ENCODE measurements at places on chromosomes 1 and 21.

- DNase-seq: no peak
Measured at GRCh38 chr1:25754470-25755181, 45.4 kb upstream of the SELENON start.

- no peak for DNase-seq
Measured at GRCh38 chr1:29254346-29254745, 18.0 kb downstream of the PTPRU start.

DNA sequence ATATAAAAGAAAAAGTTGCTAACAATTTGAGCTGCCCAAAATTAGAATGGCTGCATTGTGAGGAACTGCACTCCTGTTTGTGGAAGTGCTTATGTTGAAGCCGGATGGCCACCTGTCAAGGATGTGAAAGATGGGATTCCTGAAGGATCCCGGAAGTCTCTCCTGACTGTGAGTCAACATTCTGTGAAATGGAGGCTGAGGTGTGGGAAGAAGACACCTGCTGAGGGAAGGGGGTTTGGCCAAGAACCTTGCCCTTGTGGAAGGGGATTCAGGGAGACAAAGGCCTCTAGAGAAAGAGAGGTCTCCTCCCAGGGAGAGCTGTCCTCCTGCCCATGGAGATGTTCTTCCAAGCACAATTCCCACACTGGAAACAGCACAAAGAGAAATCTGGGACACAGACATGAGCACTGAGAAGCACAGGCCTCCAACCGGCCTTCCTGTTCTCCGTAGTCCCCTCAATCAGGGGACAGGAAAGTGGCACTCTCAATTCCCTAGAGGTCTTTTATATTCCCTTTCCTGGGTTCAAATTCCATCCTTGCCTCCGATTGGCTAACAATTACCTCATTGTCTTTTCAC, 70.5 kb downstream of the CD2 start:
- no peak for DNase-seq

DNA sequence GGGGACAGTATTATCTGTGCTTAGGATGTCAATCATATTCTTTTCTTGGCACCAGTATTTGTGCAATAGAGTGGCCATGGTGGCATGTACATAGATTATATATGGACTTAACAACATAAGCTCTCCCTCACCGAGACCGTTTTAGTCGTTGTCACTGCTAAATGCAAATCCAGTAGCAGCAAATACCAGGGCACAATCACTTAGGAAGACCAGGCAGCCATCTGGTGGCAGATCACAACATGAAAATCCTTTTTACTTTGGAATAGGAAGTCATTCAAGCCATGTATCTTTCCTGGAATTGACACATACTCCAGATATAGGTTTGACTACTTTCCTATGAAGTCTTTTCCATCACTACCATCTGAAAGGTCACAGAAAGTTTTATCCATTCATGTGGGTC, 53.2 kb upstream of the C1orf87 start:
- no peak for DNase-seq

DNA sequence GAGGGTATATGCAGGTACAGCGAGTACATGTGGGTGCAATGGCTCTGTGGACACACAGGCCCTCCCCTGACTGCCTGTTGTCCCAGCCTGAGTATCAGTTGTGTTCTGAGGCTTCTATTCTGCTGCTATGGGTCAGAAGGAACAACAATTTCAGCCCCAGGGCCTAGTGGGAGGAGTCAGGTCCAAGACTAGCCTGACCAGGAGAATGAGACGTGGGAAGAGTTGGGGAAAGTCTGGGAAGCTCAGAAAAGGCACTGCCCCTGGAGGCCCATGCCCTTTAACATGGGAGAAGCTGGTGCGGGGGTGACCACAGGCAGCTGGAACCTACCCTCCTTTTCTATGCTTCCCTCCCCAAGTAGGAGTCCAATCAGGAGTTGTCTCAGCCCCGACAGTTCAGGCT, 7.7 kb downstream of the IGSF8 start:
- no peak for DNase-seq

- no peak for DNase-seq
Measured at GRCh38 chr1:73998348-73998959, 199.5 kb downstream of the LRRIQ3 start.

GRCh38 chr1:177236962-177237361, 66.2 kb downstream of the BRINP2 start:
- DNase-seq: no peak

GRCh38 chr1:10724052-10724494, 72.4 kb downstream of the CASZ1 start:
- DNase-seq: no peak

DNA sequence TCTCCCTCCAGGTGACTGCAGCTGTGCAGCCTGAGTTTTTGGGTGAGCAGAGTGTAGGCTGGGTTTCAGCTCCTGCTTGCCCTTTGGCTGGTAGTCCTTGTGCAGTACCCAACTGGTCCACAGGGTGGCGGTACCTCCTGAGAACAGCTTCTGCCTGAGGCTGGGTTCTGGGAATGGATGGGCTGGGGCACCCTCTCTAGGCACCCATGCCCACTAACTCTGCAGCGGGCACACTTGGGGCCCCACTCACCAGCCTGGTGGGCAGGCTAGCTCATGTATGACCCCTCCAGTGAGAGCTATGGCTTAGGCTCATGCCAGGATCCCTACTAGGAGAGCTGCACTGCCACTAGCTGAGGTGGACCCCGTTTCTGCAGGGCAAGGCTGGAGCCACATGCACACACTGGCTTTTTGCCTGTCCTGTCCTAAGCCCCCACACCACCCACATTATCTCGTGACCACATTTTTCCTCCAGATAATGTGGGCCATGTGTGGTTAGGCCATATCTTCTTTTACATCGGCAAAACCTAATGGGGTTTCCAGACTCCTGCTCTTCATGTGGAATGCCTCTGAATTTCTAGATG, 15.5 kb upstream of the GSTM4 start:
- peak; percentile 88 for DNase-seq

DNA sequence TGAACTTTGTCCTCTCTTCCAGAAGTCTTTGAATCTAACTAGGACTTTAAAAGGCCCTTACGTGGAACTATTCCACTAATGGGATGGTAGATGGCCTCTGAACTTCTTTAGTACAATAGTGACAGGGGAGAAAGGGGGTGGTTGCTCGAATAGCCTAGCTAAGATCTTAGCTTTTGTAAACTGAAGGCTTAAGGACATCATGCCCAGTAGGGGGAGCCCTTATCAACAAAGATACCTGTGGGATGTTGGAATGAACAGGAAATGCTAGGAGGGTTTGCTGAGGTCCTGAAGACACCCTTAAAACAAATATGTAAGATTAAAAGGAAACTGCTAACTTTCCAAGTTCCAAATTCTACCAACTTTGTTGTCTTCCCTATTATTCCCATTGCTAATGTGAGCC, 33.2 kb downstream of the NHLH2 start:
- DNase-seq: peak; percentile 54

DNA sequence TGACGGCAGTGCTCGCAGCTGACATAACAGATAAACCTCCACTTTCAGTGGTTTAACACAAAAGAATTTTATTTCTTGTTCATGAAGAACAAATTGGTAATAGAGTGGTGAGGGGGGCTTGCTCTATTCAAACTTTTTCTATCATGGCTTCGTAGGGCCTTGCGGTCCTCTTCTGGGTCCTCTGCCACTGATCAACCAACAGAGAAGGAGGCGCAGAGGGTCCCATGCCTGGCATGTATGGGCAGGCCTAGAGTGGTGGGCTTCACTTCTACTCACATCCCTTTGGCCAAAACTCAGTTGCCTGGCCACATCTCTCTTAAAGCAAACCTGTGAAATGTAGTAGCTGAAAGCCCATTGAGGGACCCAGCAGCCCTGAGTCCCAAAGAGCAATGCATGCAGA, 460.5 kb downstream of the SIPA1L2 start:
- DNase-seq: no peak

GRCh38 chr1:220954321-220955075, 75.3 kb downstream of the HLX start:
- DNase-seq: no peak

- peak; percentile 56 for DNase-seq
Measured at GRCh38 chr21:33362044-33362555, 37.3 kb downstream of the IFNAR1 start.

GRCh38 chr1:75257424-75257823, 123.2 kb downstream of the LHX8 start:
- DNase-seq: no peak

GRCh38 chr1:214570442-214570841, 19.0 kb upstream of the PTPN14 start:
- no peak for DNase-seq

DNA sequence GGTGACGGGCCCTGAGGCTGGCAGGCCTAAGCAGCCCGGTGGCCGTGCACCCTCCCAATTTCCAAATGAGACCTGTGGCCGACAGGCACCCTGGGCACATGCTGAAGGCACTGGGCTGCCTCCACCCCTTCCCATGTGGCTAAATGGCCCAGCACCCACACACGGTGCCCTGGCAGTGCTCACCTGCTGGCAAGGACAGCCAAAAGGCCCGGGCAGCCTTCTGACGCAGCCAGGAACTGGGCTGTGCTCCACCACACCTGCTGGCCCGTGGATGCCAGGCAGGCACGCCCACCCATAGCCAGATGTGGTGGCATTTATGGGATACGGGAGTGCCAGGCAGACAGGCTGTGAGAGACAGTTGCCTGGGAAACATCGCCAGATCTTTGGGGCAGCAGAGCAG, 4.0 kb upstream of the FAAP20 start:
- no peak for DNase-seq

Measured in DND-41 (cell line).